HuH-7 (cell line): ENCODE measurements at places on chromosomes 2 and 18.

DNA sequence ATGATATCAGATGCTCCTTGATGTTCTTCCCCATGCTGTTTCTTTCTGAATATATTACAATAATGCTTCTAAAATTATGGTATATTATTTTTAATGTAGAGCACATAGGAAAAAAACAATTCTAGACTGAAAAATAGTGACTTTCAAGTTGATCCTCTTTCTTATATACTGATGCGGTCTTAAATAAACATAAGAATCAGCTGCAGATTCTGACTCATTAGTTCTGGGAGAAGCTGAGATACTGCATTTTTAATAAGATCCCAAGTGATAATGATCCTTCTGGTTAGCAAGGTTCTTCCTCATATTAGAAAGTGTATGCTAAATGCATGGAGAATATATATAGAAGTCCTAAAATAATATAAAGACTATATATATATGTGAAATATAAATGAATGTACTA lies 124.9 kb downstream of the XIRP2 start:
- DNase-seq = no peak

- no peak for DNase-seq
These were observed 105.9 kb upstream of the SIX2 start for GRCh38 chr2:45115181-45115580.

GRCh38 chr2:123606631-123607030 lies 418.5 kb upstream of the CNTNAP5 start:
- DNase-seq = no peak

GRCh38 chr2:167595021-167595420 lies 652.4 kb downstream of the STK39 start:
- no peak for DNase-seq

DNA sequence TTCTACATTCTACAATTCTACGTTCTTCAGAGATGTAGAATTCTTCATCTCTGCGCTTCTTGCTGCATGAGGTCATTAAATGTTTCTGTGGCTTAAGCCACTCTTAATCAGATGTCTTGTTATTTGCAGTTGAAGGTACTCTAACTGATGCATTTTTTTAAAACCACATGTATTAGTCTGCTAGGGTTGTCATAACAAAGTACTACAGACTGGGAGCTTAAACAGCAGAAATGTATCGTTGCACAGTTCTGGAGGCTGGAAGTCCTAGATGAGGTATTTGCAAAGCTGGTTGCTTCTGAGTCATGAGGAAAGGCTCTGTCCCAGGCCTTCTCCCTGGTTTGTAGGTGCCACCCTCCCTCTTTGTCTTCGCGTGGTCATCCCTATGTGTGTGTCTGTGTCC lies 176.3 kb upstream of the GLI2 start:
- DNase-seq = no peak

- DNase-seq = no peak
These were observed 15.5 kb upstream of the SPATA3 start for GRCh38 chr2:230980468-230980867.

GRCh38 chr2:40700231-40700954 lies 248.5 kb upstream of the SLC8A1 start:
- DNase-seq = no peak

- no peak for DNase-seq
These were observed 1941.9 kb upstream of the PIK3C3 start for GRCh38 chr18:40013001-40013609.

DNA sequence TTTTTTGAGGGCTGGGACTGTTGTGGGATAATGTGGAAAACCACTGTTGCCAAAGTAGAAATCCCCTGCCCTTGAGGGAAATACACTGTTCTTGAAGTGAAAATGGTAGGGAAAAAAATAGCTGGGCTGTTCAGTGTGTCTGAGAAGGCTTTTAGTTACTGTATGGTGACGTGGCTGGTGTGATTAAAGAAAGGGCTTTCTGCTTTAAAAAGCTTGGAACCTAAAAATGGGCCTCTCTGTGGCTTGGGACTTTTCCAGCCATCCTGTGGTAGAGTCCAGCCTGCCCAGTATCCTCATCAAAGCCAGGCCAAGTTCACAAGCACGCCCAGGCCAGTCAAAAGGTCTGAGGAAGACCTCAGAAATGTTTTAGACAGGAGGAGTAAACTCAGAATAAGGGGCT lies 6.8 kb downstream of the MGAT5 start:
- DNase-seq = no peak

GRCh38 chr2:140454717-140455116 lies 1674.5 kb upstream of the NXPH2 start:
- no peak for DNase-seq

- DNase-seq = no peak
These were observed 4.7 kb upstream of the ZNF516 start for GRCh38 chr18:76499637-76500340.

DNA sequence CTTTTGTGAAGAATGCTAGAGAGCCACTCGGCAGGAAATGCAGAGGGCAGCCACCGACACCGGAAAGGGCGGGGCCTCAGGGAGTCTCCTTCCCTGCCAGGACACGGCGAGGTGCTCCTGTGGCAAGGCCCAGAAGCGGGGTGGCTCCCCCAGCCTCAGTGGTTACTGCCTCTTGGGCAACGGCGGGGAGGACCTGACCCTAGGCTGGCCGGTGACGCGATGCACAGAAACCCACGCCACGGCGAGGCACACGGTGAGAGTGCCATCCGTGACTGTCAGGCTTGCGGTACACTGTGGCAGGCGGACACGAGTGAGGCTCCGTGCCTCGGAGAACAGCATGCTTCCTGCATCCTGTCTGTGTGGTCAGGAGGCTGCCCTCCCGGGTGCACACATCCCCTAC lies 47.8 kb downstream of the ZAP70 start:
- no peak for DNase-seq

DNA sequence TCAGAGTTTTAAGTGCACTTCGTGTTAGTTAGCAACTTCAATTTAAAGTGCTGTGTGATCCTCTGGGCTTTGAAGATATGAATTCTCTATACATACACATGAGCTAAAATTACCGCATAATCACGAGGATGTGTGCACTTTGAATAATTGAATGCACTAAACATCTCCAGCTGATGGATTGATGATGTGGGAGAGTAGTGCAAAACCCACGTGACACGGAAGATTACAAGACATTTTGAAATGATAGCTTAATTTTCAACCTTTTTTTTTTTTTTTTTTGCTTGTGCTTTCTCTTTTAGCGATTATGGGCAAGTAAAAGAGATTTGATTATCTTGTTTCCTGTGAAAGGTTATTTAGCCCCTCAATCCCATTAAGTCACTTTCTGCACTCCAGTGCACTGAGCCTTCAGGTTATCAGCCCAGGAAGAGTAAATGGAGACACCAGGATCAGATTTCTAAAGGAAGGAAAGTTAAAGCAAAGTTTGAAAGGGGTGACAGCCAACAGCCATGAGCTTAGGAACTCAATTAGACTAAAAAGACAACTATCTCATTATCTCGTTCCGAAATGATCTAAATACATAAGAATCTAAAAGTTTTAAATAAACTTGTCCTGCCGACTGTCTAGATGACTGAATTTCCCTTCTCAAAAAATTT lies 81.6 kb downstream of the CDK15 start:
- DNase-seq = no peak

- DNase-seq = no peak
These were observed 101.3 kb upstream of the GPR45 start for GRCh38 chr2:105140240-105140568.

GRCh38 chr2:107634172-107634571 lies 192.5 kb upstream of the RGPD4 start:
- no peak for DNase-seq

- no peak for DNase-seq
These were observed 122.9 kb upstream of the ST6GAL2 start for GRCh38 chr2:107008843-107009242.

DNA sequence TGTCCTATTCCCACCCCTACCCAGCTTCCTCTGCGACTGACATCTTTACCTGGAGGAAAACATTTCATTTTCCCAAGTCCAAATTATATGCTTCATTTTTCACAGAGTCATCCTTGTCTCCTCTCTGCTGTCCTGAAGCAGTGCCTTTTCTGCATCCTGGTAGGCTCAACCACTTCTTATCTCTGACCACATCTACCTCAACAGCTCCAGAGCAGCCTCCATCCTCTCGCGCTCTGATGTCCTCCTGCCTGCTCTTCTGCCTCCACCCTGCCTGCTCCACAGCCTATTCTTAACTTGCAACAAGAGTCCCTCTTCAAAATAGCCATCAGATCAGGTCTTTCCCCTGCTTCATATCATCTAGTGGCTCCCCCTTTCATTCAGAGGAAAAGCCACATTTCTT lies 457.1 kb downstream of the PARD3B start:
- DNase-seq = no peak

- no peak for DNase-seq
These were observed 15.5 kb upstream of the CLASP1 start for GRCh38 chr2:121664713-121665112.

- no peak for DNase-seq
These were observed 101.2 kb downstream of the PXDN start for GRCh38 chr2:1642993-1643619.

DNA sequence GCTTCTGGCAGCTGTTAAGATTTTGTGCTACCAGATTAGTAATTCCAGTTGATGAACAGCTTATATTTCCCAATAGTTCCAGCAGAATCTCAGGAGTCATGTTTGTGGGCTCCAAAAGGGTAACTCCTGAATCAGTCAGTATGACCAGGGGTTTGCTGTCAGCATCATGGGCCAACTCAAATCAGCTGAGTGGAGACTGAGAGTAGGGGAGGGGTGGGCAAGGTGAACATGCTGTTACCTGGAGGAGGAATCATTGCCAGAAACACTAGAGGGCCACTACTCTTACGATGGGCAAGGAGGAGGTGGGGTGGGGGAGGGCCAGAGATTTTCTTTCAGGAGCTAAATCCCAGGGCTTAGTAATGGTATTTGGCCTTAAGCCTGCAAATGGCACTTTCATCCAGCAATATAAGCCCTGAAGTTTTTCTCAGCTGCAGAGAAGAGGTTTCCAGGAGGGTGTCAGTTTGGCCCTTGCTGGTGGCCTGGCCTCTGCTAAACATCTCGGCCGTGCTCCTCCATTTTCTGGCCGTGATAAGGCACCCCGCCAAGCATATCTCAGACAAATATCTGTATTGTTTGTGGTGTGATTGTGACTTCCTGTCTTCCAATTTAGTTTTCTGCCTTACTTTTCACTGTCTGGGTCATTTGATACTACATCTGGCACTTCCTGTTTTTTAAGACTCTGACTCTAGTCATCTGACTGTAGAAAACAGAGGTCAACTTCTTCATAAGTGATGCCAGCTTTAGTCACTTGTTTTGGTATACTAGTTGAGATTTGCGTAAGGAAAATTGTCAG lies 120.5 kb upstream of the CXCR4 start:
- DNase-seq = no peak

DNA sequence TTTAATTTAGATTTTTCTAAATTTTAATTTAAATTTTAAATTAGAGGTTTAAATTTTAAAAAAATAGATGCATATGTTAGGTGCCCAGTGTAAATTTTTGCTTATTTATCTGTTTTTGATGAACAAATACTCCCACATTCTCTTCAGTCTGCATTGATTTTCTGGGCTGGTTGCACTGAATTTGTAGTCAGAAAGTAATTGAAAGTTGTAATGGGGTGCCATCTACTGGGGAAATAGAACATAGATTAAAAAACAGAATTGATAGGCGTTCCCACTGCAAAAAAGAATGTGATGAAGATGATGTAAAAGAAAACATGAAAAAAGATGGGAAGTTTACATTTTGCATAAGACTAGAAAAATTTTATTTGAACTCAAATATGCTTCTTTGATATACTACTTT lies 51.7 kb upstream of the CCDC85A start:
- DNase-seq = peak; percentile 36

GRCh38 chr18:26470011-26470637 lies 78.2 kb downstream of the KCTD1 start:
- DNase-seq = no peak

- DNase-seq = no peak
These were observed 19.2 kb upstream of the MAPRE3 start for GRCh38 chr2:26951236-26951635.

DNA sequence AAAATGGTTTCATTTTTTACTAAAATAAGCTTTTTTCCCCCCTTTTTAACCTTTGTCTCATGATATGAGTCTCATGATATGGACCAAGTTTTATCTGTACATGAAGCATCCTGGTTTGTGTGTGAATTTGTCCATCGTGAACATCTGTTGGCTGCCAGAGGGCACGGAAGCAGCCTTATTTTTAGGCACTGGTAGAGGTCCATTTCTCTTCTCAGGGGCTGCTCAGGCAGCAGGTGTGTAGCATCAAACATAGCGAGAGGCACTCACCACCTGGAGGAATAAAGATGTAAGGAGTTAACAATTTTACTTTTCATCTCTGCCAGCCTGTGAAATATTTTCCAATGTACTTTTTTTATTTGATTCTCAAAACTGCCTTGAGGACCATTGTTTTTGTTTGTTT lies 134.5 kb downstream of the RHBDD1 start:
- DNase-seq = no peak

GRCh38 chr2:147171941-147172340 lies 672.9 kb upstream of the ACVR2A start:
- DNase-seq = no peak

GRCh38 chr2:171509945-171510731 lies 12.1 kb upstream of the CYBRD1 start:
- DNase-seq = no peak

- DNase-seq = no peak
These were observed 119.7 kb upstream of the NFATC1 start for GRCh38 chr18:79275992-79276391.

- DNase-seq = no peak
These were observed 592 bp upstream of the METAP1D start for GRCh38 chr2:171999161-171999560.

DNA sequence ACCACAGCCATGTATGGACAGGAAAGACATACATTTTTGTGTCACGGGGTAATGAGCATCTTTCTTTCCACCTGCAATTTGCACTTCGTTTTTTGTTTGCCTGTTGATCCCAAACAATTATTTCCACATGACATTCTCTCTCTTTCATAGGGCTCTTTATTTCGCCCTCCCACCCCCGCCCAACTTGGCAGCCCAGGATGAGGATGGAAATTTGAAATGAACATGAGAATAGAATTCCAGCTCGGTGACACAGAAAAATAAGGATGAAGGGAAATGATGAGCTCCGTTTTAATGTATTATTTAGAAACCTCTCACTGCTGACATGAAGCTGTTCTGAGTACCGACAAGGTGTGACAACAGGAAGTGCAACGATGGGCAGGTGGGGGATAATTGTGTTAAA lies 443.3 kb downstream of the SOCS6 start:
- no peak for DNase-seq

DNA sequence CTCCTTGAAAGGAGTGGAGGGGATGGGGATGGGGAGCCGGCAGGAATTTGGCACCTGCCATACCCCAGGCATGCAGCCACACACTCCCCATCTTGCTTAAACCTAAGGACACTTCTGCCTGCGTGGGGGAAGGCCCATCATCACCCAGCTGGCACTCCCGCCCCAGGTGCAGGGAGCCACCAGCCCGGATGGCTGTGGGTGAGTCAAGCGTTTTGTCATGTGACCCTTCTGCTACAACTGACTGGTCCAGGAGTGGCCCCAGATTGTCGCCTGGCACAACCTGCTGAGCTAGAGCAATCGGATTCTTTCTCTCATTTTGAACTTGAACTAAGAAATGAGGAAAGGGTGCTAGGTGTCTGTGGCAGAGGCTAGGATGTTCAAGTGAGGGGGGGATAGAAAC lies 61.3 kb downstream of the TSN start:
- no peak for DNase-seq
